ENCODE measurements at places on chromosomes 1 and 21.

DNA sequence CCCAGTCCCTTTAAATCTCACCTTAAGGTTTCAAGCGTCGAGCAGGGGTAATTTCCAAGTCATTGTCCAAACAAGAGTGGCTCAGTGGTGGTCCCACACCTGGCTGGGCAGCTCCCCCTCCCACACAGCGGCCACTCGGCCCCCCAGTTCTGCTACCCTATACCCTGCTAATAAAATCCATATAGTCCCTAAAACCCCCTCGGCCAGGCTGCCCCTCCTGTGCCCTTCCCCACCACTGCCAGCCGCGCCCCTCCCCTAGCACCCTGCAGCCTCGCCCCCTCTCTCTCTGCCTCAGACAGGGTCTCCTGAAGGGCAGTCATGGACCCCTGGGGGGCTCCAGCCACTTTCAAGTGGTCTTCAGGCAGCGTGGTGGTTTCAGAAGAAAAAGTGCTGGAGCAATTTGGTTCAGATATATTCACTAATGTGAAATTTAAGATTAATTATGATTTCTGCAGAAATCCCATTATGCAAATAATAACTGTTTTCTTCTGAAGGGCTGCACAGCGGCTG is 34.2 kb upstream of the TTC34 start:
- no peak for DNase-seq

DNA sequence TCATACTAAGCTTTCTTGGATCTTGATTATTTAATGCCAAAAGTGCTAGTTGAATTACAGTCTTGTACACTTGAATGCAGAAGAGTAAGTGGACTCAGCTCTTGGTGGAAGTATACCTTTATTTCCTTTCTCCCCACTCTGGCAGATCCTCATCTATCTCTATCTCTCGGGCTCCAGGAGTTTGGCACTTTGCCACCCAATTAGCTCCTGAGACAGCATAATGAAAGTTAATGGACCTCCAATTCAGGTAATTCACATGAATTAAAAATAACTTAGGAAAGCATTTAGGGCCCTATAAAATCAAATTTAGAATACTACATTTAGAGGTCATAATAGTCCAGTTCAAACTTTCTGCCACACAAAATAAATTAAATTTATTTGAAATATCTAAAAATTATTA is 67.4 kb downstream of the OLFM3 start:
- DNase-seq = no peak

DNA sequence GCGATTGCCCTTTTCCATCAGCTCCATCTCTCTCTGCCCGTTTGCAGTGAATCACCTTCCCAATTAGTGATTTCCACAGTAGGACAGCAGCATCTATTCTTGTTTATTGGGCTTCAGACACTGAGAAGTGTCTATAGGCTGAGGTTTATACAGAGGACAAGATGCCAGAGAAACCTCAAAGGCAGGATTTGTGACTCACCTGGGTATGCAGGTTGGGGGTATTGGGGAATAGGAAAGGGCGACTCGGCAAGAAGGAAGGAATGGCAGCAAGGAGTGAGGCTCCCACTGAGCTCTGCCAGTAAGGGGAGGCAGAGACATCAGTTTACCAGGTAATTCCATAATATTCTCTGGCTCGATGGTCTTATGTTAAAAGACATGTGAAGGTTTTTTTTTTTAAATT is 25.3 kb upstream of the ABCA4 start:
- no peak for DNase-seq

DNA sequence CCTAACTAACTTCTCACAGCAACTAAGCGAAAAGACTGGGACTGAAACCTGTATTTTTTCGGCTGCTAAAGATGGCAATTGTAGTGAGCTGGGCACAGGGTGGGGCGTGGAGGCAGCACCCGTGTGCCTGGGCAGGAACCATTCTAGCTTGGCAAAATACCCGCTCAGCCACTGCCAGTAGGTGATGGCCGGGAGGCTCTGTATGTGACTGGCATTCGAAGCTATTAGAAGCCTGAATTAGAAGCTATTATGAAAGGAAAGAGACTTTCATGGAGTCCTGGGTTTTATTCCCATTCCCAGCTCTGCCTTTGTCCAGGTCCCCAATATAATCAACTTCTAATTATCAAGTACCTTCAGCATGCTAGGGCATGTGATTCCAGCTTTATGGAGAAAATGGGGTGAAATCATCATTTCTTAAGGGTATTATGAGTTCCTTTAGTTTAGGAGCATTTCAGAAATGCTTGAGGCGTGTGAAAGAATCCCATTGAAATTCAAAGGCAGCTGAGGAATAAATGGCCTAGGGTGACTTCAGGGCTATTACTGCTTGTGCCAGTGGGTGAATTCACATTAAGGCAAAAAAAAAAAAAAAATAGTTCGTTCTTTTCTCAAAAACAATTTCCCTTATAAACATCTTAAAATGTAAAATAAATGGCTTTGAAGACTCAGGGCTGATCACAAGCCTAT is 125.6 kb downstream of the KCNN3 start:
- DNase-seq = no peak

DNA sequence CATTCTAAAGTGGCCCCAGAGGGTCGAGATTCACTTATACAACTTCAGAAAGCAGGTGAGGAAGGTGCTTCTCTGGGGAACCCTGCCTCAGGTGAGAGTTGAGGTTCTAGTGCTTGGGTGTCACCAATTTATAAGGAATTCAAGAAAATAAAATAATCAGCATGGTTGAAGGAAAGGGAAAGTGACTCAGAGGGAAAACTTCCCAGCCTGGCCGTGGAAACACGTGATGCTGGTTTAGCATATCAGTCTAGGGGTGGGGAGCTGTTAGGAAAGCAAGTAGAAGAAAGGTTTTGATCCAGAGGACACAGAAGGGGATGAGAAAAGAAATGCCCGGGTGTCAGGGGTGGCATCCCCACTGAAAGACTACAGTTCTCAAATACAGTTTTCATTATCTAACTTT is 37.7 kb upstream of the TMEM125 start:
- DNase-seq = no peak

DNA sequence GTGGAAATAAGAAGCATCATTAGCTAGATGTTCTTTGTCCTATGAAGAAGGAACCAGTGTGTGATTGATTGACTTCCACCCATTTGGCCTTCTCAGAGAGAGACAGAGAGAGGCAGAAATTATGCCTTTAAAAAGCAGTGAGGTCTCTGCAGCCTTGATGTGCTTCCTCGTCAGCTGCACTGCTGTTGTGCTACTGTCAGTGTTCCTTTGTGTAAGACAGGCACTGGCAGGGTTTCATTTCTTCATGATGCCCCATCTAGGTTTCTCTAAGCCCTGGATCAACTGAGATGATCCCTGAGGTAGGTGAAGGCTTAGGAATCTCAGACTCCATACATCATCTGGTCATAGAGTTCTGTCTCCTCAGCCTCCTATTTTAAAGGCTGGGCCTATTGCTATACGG is 34.9 kb downstream of the GPR3 start:
- DNase-seq = no peak

DNA sequence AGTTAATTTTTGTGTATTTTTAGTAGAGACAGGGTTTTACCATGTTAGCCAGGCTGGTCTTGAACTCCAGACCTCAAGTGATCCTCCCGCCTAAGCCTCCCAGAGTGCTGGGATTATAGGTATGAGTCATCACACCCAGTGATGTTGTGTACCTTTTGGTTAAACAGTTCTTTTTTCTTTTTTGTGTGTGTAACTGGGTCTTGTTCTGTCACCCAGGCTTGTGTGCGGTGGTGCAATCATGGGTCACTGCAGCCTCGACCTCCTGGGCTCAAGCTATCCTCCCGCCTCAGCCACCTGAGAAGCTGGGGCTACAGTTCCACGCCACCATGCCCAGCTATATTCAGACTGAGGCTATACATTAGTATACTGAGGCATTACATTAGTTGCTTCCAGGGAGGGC is 37.8 kb downstream of the GABPB2 start:
- DNase-seq = no peak

DNA sequence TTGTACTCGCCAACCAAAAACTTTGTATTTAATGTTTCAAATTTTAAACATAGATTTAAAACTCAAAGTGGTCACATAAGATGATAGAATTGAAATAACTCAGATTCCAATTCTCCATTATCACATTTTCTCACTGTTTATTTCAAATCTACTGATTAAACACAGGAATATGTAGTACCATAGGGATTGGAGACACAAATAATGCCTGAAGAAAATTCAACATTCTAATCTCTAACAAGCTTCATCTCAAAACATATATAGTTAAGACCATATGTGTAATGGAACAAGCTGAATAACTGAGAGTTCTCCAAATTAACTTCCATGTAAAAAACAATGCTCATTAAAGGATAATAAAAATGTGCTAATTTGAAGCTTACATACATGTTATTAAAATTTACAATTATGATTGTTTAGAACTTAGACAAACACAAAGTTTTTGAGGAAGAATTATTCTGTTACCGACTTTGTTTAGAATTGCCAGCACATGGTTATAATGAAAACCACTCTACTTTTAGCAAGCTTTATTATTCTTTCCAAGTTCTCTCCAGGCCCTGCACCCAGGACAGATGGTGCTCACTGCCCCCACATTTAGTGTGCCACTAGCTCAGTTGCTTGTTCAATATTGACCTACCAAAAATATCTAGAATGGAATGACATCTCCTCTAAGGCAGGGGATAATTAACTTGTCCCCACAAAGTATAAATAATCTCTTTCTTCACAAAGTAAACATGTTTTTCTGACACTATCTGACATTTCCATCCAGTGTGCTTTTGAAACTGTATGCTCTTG is 467.2 kb downstream of the TTLL7 start:
- DNase-seq = no peak

DNA sequence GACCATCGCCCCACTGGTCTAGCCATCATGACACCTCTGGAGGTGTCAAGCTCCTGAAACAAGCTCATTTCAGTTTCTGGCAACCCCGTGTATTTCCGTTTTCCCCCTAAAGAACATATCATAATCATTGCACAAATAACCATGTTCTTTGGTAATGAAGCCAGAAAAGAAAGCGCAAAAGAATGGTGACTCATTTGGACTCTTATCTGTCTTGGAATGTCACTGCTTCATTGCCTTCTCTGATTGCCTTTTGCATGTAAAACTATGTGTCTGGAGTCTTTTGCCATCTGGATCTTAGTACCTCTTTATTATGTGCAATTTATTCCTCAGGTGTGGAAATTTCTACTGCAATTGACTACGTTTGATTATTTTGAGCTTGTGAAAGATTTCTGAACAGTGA is 110.5 kb downstream of the COLGALT2 start:
- no peak for DNase-seq

DNA sequence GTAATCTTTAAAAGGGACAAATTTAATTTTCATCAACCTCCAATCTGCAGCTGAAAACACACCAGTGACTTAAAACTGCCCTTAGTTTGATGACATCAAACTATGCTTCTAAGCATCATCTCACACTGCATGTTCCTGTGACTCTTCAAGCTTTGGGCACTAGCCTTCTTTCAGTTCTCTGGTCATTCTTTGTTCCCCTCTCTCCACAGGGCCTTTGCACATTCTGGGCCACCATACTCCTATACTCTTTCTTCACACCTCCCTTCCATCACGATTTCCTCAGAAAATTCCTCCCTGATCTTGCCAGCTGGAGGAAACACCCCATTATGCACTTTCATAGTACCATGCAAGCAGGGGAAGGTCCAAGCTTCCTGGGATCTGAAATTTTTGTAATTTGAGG is 77.6 kb upstream of the ZNF326 start:
- no peak for DNase-seq

DNA sequence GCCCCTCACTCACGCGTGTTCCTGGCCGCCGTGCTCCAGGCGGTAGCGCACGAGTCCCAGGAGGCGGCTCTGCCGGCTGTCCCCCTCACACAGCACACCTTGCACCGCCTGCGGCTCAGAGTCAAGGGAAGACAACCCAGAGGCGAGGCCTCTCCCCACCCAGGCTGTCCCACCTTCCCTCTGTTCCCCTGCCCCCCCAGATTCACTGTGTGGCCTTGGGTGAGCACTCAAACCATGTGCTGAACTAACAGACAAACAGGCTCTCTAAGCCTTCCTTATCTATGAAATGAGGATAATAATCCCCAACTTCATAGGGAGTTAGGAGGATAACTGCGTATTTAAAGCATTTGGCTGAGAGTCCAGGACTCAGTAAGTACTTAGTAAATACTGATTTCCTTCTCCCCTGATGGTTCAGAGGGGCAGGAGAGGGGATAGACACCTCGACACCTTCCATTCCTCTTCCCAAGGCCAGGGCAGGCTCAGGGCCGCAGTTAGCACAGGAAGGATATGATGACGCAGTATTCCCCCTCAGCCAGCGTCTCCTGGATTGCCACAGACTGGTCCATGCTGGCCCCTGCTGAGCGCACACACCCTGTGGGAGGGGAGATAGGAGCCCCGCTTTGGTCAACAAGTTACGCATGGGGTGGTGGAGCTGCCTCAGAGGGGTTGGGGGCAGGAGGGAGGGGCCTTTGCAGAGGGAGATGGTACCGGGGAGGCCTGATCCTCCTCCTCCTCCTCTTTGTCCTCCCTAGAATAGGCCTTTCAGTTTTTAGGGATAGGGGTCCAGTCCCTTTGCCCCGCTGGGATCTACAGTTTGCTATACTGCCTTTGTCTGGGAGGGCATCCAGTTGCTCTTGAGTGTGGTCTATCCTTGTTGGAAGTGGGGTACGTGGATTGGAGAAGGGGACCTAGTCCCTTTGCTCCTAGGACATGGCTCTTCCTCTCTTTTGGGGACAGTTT is 830 bp downstream of the INPP5B start:
- no peak for DNase-seq

DNA sequence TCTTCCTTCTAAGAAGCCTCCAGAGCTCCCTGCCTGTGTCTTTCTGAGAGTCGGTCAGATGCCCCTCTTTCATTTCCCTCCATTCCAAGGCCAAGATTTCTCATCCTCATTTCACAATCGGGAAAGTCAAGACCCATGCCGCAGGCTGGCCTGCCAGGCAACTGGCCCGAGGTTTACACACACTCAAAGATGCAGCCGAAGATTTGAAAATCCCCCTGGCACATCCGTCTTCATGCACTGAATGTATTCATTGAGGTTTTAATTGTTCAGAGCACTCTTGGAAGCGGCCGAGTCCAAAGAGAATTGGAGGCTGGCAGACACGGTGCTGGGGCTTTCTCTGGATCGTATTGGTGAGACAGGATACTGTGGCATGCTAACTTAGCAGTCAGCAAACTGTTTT is 29.1 kb upstream of the SRP9 start:
- no peak for DNase-seq

DNA sequence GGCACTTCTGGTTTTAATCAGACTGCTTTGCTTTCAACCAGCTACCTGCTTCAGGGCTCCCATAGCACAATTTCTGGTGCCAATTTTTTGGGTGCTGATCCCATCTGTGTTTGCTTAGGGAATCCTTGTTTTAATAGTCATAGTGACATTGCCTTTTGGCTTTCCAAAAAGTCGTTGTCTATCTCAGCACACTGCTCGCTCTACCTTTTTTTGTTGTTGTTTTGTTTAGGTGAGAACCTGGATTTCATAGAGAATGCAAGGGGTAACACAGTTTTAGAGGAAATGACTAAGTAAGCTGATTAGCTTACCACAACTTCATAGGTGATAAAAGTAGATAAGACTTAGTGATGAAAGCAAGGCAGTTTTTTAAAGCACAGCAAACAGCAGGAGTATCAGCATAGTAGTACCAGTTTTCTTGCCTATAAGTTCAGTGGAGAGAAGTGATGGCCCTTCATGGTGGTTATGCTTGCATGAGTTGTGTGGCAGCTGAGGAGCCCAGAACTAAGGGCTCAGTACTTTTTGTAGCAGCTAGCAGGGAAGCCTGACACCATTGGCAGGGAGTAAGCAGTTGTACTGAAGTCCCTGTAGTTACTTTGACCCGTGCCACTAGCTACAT is 31.3 kb downstream of the NEK7 start:
- no peak for DNase-seq

Measured in stimulated activated CD4-positive, alpha-beta T cell treated with anti-CD3 and anti-CD28 coated beads, Interleukin-2, amount 100 ng/mL, for 48 hours (primary cell).